Fibroblast of the aortic adventitia (primary cell): ENCODE measurements at places on chromosomes 16 and 17. TPM values are rescaled to one million over a fixed set of nuclear protein-coding genes. Genes with fewer than 3 reads are reported as not detected.

DNA sequence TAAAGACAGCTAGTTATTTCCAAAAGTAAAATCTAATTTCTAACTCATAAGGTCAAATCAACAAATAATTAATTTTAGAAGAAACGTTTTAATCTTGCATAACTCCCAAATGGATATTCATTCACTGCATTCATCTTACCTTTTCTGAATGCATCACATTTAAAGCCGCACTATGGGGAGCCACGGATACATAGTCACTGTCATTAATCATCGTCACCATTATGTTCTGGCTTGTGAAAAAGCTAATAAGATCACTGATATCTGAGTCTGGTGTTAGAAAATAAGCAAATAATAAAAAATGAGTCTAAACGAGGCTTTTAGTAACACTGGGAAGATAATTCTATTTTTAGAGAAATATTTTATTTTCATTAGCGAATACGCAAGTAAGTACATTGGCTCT lies 42.4 kb upstream of the ABCA10 start:
- no peak for DNase-seq

The NEK8 gene
- total RNA-seq: 4.9 and 6.8 TPM in 2 replicates

The PPP1R27 gene
- not detected in 2 replicates for total RNA-seq

- DNase-seq: no peak
Measured at GRCh38 chr16:7382521-7382920, 49.9 kb downstream of the RBFOX1 start.

The GRB7 gene
- 1.7 TPM in 1 of 2 replicates, not detected in the other for total RNA-seq

GRCh38 chr17:17137731-17138585 lies 68.2 kb downstream of the PLD6 start:
- DNase-seq: no peak

The TNS4 gene
- total RNA-seq: not detected in 2 replicates
